ENCODE measurements at places on chromosomes 2 and 18. TPM values are rescaled to one million over a fixed set of nuclear protein-coding genes. Genes with fewer than 3 reads are reported as not detected.

DNA sequence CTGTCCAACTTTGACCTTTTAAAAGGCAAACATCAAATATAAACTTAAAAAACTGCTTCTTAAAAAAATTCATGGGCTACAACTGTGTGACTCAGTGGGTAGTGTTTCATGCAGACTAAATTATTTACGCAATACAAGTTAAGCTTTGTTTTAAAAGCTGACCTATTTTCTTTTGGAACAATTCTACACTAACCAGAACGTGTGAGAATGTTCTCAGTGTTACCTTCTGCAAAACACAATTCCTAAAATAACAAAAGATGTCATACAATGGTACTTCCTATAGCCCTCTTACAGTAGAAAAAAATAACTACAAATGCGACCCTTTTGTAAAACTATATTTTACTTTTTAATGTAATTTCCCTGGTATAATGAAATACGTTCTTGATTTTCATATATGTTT, 793.8 kb upstream of the FSHR start:
- DNase-seq, result no peak

CRYBA2 gene
- polyA plus RNA-seq, result not detected

DNA sequence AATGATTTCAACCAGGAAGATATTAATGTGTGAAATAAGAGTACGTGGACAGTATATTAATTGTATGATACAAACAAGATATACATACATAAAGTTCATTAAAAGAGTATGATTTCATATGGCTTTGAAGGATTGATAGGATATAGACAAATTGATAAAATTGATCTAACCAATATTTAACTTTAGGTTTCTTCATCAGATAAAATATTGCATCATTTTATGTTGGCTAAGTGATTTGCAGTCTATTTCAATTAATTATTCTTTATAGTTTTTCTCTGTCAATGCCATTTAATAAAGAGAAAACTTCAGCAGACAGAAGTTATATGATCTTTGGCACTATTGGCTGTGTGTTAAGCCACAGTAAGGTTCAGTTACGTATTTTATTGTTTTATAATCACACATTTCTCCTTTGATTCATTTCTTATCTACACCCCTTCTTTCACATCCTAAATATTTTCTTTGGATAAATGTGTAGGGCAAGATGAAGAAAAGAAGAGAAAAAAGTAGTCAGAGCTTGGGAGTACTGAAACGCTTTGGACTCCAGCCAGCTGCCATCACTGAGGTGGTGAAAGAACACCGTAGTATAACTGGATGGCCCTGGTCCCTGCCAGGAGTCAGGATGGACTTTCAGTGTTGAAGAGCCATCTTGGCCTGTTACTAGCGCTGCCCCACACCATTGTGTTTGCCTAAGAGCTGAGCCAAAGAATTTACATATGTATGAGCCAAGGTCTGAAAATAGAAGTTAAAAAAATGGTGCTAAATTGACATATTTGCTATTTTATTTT, 9.8 kb upstream of the CPS1 start:
- no peak for DNase-seq

MC2R gene
- not detected for polyA plus RNA-seq

CCDC141 gene
- polyA plus RNA-seq, result 0.30 TPM

DNA sequence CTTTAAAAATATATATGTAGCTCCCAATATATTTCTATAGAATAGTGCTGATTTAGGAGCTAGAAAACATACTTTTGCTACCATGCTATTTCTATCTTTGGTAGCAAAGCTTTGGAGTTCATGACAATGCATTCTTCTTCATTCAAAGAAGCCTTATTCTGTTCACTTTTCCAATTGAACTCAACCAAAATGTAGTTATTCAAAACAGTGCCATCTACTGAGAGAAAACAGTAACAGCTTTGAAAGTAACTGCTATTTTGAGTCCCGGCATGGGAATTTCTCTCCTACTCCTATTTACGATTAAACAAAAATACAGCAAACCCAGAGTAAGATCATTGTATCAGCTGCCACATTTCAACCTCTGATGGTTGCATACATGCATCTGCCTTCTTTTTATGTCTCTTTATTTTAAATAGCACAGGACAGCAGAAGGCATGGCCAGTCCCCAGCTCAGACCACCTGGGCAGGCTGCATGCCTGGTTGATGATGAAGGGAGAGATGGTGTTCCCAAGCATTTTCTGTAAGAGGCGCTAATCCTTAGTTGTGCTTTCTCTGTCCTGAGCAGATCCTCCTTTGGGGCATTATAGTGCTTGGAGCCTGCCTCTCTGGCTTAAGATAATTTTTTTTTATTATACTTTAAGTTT, 69.7 kb upstream of the SULT1C3 start:
- peak; percentile 41 for DNase-seq

SATB2 gene
- polyA plus RNA-seq, result 18.7 TPM

DNA sequence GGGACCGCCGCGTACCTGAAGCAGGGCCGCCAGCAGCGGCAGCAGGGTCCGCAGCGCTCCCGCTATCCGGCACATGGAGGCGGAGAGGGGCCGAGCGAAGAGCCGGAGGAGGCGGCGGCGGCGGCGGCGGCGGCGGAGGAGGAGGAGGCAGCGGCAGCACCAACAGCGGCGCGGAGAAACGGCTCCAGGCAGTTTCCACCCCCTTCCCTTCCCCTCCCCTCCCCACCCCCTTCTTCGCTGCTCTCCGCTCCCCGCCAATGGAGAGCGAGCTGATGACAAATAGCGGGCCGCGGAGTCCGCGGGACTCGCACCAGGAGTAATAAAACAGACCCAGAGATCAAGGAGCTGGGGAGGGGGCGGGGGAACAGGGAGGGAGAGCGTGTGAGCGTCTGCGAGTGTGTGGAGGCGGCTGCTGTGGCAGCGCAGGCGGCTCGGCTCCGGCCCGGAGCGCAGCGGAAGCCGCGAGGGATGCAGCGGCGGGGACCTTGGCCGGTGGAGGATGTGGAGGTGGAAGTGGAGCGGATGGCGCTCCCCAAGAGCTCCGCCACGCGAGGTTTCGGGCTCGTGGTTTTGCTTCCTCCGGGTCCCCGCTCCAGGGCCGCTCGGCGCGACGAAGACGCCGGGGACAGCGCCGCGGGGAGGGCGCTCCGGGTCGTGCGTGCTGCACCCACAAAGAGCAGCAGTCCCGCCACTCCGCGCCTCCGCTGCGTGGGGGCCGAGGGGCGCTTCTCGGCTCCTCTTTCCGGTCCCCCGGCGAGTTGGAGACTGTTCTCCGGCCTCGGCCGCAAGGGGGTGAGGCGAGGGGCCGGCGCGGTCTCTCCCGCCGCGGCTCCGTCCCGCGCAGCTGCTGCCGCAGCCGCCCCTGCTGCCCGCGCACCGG, at the start of gene CDH2:
CDH2 (minus strand) TSS at position 183 of the 880 bp plus-strand sequence; CDS start at position 75, 108 bp downstream.
- DNase-seq, result peak; percentile 87

GRCh38 chr2:68318914-68319397, 793 bp downstream of the CNRIP1 start:
- DNase-seq, result no peak
